ENCODE measurements at places on chromosomes 7 and 10.
A peak's percentile ranks its signal among the peaks of the same experiment; 100 is the strongest.

GRCh38 chr10:51063659-51064535 lies 10.4 kb upstream of the PRKG1 start:
- peak; percentile 66 for DNase-seq

DNA sequence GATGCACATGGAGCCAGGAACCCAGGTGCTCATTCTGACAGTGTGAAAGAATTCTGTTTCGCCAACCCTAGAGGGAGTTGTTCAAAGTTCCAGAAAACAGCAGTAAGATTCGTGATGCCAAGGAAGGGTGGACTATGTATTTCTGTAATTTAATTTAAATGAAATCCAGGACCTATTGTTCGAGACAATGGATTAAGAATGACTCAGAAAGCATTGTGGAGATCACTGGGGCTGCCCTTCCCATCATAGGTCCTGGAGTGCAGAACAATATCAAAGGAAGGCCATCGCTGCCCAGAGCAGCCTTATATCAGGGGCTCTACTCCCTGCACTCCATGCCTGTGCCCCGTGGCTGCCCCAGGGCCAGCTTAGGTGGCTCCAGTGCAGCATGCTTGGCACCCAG lies 32.1 kb upstream of the CALD1 start:
- no peak for DNase-seq

- DNase-seq = no peak
Observed at GRCh38 chr7:137026176-137026500, 157.7 kb downstream of the CHRM2 start.

GRCh38 chr10:35432781-35433338 lies 96.6 kb downstream of the CCNY start:
- no peak for DNase-seq

- DNase-seq = no peak
Observed at GRCh38 chr10:21079330-21079658, 182.2 kb upstream of the NEBL start.

DNA sequence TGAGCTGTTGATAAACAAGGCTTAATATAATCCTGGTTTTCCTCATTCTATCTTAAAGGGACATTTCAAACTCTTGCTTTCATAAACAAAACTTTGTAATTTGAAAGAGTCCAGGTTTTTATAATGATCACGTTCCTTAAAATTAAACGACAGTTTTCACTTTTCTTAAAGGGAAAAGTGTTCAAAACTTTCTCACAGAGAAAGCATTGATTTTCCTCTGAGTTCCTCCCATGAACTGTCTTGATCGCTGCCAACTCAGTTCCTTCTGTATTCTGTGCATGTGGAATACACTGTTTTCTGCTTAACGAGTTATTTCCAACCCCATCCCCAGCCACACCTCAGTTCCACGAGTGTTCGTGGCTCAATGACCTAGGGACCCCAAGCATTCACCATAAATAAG lies 2.4 kb upstream of the C7orf33 start:
- no peak for DNase-seq

GRCh38 chr10:114294549-114294948 lies 55.5 kb downstream of the VWA2 start:
- DNase-seq = no peak

- DNase-seq = no peak
Observed at GRCh38 chr7:28245123-28245878, 64.7 kb upstream of the JAZF1 start.
